ENCODE measurements at places on chromosomes 4 and X. TPM values are rescaled to one million over a fixed set of nuclear protein-coding genes. Genes with fewer than 3 reads are reported as not detected.
A peak's percentile ranks its signal among the peaks of the same experiment; 100 is the strongest.

DNA sequence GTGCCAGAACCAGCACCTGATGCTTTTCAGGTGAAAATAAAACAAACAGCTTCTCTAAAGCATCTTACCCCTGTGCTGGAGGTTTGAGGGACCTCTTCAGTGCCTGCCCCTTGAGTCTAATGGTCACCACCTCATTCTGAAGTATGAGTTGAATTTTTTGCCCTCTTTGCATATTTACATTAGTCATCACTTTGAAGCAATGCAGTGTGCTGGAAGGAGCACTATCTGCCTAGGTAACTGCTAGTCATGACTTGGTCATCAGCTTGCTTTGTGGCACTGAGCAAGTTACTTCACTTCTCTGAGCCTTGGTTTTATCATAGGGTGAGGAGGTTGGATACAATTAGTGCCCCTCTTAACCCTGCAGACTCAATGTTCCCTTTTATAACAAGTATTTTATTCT lies 44.9 kb downstream of the SPATA18 start:
- DNase-seq = no peak

Gene LANCL3
- 0.51 TPM for total RNA-seq

Gene MAGEH1
- total RNA-seq = 15.9 TPM

DNA sequence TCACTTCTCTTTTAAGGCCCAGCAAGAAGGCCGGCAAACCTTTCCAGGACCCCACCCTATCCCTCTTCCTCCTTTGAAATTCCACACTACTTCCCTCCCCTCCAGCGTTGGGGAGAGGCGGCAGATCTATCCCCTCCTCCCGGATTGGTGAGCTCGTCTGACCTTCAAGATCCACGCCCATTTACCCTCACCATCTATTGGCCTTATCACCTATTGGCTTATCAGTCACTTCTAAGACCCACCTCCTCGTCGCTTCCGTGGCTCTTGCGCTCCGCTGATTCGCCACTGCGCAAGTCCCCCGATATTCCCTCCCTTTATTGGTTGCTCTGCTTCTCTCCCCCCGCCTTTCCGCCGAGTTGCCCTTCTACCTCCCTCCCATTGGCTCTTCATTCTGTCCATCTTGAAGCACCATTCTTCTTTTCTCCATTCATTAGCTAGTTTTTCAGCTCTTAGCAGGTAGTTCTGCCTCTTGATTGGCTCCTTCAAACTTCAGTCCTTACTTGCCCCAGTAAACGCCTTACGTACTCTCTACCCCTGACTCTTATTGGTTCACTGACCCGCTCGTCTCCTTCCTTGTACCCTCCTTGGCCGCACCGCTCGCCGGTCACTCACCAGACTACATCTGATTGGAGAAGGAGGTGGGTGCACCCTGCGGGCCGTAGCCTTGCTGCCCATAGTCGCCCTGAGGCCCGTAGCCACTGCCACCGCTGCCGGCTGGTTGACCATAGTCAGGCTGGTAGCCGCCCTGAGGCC lies 4.8 kb upstream of the PRICKLE3 start:
- DNase-seq = peak; percentile 99

Gene TCEAL3
- total RNA-seq = 8.4 TPM

Gene PCDH10
- 0.14 TPM for total RNA-seq

DNA sequence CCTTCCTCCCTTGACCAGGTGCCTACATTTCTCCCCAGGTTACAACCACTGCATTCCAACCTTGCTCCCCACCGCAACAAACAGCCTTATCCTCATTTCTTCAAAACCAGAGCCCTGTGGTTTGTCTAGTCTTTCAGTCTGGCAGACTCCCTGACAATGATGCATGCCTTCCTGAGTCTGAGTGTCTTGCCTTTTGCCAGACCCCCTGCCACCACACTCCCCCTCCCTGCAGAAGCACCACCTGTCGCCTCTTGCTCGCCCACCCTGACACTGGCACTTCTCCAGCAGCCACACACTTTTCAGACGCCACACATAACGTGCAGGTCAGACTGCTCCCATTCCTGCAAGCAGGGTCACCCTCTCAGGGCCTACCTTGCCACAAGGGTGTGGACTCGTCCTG lies 349.2 kb upstream of the NOCT start:
- DNase-seq = no peak

GRCh38 chr4:76930685-76931084 lies 18.9 kb upstream of the SEPTIN11 start:
- no peak for DNase-seq

- no peak for DNase-seq
Measured at GRCh38 chrX:1609311-1609710, 5.5 kb upstream of the ASMT start.

GRCh38 chr4:8524595-8525382 lies 55.4 kb upstream of the GPR78 start:
- DNase-seq = no peak

Gene DNAAF6
- not detected for total RNA-seq

- peak; percentile 90 for DNase-seq
Measured at GRCh38 chr4:113882668-113883067, 96.8 kb downstream of the ARSJ start.

Gene ARHGEF9
- 13.7 TPM for total RNA-seq

DNA sequence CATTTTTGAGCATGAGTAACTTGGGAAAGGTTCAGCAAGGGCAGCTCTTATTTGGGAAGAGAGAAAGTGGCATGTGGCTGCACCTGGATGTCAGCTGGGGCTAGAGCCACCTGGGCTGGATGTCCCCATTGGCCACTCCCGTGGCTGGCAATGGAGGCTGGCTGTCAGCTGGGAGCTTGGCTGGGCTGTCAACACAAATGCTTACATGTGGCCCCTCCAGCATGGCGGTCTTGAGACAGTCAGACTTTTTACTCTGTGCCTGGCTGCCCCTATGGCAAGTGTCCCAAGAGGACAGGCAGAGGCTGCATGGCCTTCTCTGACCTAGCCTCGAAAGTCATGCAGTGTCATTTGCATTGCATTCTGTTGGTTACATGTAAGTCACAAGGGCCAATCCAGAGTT lies 99.6 kb downstream of the FAM53A start:
- no peak for DNase-seq

GRCh38 chr4:106494066-106494465 lies 125.5 kb upstream of the GIMD1 start:
- no peak for DNase-seq

GRCh38 chrX:15574017-15574416 lies 26.7 kb downstream of the ACE2 start:
- DNase-seq = no peak

- DNase-seq = no peak
Measured at GRCh38 chr4:104571341-104571740, 76.6 kb upstream of the CXXC4 start.

Gene MAGEC2
- not detected for total RNA-seq

- DNase-seq = no peak
Measured at GRCh38 chrX:42422961-42423360, 355.0 kb downstream of the PPP1R2C start.
